ENCODE measurements at places on chromosomes 3 and 15.

DNA sequence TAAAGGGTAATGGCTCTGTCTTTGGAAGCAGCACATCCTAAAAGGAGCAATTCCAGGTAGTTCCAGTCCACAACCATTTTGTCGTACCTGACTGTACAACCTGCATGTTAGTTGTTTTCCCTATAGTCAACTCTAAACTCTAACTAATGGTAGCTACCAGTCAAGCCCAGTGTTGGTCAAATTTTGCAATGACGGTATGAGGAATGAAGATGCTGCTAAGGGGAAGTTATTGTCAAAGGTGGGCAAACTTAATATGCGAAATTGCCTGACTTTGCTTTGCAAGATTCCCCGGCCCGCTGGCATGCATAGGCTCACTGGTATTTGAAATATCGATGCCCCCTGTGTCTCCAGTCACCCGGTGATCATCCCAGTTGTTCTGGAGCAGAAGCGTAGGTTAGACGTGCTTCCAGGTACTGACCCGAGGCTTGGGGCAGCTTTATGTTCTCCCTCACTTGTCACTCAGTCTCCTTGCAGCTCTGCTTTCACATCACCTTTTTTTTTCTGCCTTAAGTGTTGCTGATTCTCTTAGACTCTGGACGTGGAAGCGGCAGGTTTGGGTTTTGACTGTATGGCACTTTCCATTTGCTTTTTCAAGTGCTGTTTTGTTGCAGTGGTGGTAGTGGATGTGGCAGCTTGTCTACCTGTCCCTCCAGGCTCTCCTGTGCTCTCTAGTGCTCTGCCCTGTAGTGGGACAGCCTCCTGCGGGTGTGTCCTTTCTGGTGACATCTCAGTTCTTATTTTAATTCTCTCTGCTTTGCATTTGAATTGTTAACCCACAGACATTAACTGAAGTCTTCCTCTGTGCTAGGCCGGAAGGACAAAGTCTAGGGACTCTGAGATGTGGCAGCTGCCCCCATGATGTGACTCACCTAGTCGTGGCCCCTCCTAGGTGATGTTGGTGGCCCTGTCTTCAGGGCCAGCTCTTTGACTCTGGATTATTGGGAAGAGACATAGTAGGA, 95.8 kb upstream of the UMPS start:
- no peak for DNase-seq

DNA sequence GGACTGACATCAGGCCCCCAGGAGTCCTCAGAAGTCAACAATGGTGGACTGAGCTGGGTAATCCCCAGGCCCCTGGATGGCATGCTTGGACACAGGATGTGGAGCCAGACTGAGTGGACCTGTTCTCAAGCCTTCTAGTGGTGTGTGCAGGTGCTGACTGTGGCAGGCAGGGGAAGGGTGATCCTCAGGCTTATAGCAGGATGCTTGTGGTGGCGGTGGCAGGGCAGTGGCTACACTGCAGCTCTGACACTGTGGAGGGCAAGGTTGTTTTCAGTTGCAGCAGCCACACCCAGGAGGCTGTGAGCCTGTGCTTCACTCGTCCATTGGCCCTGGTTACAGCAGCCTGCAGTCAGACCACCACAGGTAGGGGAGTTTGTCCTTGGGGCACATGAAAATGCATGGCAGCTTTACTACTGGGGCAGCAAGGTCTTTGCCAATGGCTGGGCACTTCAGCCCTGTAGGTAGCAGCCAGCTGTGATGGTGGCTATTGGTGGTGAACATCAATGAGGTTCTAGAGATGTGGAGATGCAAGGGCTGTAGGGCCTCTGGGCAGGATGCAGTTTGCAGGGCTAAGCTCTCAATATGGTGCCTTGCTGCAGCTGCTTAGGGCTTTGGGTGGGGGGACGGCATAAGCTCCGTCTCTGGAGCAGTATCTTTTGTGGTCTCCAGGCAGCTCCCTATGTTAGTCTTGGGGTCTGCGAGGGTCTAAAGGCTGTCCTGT, 17.5 kb upstream of the MYO5A start:
- DNase-seq: no peak

GRCh38 chr15:36284911-36285310, 294.5 kb upstream of the CDIN1 start:
- no peak for DNase-seq

- DNase-seq: no peak
Measured at GRCh38 chr15:76293361-76293760, 17.9 kb downstream of the ETFA start.

DNA sequence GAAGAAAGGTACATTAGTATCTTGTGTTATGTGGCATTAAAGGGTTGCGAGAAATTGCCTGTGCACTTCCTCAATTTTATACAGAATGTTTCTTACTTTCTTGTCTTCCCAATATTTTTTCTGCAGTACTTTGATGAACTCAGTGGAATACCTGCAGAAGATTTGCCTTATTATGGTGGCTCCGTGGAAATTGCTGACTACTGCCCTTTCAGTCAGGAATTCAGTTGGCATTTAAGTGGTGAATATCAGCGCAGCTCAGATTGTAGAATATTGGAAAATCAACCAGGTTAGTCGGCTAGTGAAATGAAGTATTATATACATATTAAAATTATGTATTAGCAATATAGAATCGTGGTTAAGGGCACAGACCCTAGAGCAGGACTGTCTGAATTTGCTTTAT, 61.3 kb downstream of the LMLN start:
- no peak for DNase-seq

- DNase-seq: no peak
Measured at GRCh38 chr3:26292780-26293179, 329.8 kb upstream of the LRRC3B start.

DNA sequence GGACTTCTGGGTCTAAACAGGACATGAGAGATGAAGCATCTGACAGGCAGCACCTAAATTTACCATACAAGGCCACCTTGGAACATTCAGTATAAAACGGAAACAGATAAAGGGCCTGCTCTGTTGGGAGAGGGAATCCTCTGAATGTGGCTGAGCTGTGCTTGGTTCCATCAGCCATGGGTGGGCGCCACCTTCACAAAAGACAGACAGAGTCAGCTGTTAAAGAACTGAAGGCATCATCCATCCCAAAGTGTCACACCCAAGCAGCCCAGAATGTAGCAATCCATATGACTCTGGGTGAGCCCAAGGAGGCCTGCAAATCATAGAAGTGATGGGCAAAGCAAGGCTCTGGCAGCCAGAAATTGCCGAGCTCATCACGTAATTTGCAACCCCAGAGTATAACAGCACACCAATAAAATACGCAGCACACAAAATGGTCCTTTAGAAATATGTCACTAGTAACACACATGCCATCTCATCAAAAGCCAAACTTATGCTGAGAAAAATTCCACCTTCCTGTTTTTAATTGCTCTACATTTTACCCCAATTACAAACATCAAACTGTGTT, 24.8 kb upstream of the RBP1 start:
- no peak for DNase-seq

GRCh38 chr3:127214975-127215374, 22.0 kb downstream of the PRR23E start:
- DNase-seq: no peak

DNA sequence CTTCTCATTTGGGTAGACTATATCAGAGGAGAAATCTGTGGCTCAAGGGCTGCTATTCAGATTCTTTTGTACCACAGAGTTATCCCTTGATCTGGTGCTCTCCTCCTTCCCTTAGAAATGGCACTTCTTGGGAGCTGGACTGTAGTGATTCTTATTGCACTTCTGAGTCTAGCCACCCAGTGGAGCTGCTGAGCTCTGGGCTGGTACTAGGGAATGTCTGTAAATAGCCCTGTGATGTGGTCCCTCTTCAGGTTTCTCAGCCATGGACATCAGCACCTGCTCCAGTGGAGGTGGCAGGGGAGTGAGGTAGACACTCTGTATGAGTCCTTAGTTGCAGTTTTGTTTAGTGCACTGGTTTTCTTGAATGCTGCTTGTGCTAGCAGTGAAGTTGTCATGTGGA, 1292.6 kb downstream of the SI start:
- DNase-seq: no peak

- no peak for DNase-seq
Measured at GRCh38 chr3:3082234-3082924, 27.8 kb downstream of the IL5RA start.

- DNase-seq: no peak
Measured at GRCh38 chr3:4812591-4812990, 166.6 kb upstream of the BHLHE40 start.

GRCh38 chr3:194554473-194555123, 67.8 kb upstream of the ATP13A3 start:
- no peak for DNase-seq

DNA sequence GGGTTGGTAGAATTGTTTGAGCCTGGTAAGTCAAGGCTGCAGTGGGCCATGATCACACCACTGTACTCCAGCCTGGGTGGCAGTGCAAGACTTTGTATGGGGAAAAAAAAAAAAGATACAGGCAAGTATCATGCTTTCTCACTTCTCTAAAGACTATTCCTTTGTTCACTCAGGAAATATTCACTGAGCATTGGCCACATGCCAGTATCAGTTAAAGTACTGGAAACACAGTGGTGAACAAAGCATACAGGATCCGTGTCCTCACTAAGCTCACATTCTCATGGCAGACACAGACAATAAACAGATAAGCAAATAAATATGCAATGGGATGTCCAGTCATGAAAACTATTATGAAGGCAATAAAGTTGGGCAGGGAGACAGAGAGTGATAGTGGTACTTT, 5.1 kb upstream of the MTHFS start:
- DNase-seq: no peak

DNA sequence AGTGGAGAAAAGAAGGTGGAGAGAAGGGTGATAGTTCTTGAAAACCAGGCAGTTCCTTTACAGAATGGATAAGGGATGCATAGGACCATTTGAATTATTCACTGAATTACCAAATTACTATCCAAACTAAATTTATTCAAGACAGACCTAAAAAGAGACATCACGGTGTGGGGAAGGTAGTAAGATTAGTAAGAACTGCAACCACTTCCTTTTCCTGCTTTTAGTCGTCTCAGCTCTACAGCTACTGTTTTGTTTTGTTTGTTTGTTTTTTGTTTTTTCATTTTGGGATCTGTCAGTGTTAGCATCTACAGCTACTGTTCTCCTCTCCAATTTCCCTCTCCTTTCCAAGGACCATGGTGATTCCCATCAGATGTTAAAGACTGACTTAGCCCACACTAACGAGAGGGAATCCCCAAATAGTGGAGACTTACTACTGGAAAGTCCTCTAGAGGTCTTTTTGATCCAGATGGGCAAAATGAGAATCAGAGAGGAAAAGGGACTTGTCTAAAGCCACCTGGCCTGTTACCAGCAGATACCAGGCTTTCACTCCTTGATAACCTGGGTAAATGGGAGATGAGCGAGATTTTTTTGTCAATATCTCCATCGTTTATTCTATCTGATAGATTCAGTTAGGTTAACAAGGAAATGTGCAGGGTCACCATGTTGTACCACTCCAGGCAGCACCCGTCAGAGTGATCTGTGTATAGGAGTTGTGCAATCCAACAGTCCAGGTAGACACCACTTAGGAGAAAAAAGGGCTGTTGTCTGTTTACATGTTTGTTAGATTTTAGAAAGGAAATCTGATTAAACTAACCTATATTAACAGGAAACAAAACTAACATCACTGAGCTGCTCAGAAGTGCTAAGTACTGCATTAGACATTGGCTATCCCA, 6.0 kb downstream of the HCLS1 start:
- DNase-seq: no peak

GRCh38 chr15:91939403-91939831, 85.9 kb downstream of the SLCO3A1 start:
- DNase-seq: no peak

- DNase-seq: no peak
Measured at GRCh38 chr3:59313365-59313764, 263.5 kb upstream of the CFAP20DC start.

GRCh38 chr15:88894819-88895767, at the start of gene HAPLN3:
HAPLN3 (minus strand) TSS chr15:88895544; CDS start chr15:88887298, 8,246 bp downstream.
- DNase-seq: no peak

DNA sequence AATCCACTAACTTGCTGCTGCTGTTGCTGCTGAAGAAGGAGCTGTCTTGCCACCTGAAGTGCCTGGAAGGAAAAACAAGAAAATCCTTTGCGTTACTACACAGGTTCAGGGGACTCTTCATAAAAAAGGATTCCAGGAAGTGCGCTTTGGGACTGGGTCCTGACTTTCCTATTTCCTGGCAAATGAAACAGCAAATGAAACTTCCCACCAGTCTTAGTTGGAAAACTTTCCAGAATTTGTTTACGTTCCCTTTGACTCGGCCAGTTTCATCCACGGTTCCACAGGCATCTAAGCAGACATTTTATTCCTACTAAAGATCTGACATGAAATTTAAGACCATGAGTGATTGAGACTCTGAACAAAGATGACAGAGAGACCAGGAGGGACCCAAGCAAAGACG, 471.0 kb downstream of the FOXP1 start:
- no peak for DNase-seq

DNA sequence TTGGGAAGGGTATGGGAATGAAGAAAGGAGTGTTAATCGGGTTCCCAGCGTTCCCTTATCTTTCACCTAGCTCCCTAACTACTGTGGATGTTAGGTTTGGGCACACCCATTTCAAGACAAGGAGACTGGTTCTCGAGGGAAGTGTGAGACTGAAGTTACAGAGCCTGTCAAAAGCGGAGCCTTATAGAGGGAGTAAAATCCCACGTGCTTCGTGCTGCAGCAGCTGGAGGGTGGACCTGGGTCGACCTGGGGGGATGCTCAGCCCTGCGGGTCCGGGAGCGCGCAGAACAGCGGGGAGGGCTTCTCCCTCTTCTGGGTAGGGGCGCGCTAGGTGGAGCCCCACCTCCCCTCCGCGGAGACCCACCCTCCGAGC, 314 bp upstream of the TMED3 start:
- peak; percentile 33 for DNase-seq

DNA sequence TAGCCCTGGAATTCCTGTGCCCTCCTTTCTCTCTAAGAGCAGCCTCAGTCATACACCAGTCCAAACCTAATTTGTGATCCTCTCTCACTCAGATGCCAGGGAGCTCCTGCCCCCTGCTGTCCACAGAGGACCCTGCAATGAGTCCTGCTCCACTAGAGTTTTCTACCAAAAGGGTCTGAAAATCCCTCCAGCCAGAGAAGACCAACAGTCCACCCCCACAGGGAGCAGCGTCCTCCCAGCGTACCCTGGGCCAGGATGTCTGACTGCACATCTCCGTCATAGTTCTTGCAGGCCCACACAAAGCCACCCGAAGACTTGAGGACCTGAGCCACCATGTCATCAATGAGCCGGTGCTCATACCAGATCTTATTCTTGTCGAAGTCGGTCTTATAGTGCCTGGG, 15.4 kb downstream of the IDH2 start:
- DNase-seq: no peak

- DNase-seq: no peak
Measured at GRCh38 chr3:69671082-69671952, 67.9 kb upstream of the MITF start.

Data from CMK (cell line).